ENCODE measurements at places on chromosomes 12 and 14.
A peak's percentile ranks its signal among the peaks of the same experiment; 100 is the strongest.

DNA sequence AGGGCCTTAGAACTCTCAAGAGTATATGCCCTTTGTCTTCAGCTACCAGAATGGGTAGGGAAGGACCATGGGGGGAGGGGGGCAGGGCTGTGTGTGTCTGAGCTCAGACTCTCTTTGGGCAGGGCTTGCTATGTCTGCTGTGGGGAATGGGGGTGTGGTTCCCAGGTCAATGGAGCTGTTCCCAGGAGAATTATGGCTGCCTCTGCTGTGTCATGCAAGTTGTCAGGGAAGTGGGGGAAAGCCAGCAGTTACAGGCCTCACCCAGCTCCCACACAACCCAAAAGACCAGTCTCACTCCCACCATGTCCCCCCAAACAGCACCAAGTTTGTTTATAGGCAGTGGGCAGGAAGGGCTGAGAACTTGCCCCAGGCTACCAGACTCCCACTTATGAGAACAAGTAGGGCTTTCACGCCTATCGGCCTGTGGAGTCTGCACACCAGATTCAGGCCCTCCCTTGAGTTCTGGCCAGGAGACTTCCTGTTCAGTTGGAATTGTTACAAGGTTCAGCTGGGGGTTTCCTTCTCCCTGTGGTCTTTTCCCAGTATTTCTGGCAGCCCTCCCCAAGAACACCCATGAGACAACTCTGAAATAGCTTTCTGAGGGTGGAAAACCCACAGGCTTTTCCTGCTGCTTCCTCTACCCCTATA is 6.1 kb upstream of the SERPINA11 start:
- DNase-seq, result peak; percentile 82

- DNase-seq, result peak; percentile 21
Measured at GRCh38 chr14:95998656-95999055, 40.5 kb upstream of the C14orf132 start.

- no peak for DNase-seq
Measured at GRCh38 chr12:128974881-128975280, 121.6 kb downstream of the GLT1D1 start.

DNA sequence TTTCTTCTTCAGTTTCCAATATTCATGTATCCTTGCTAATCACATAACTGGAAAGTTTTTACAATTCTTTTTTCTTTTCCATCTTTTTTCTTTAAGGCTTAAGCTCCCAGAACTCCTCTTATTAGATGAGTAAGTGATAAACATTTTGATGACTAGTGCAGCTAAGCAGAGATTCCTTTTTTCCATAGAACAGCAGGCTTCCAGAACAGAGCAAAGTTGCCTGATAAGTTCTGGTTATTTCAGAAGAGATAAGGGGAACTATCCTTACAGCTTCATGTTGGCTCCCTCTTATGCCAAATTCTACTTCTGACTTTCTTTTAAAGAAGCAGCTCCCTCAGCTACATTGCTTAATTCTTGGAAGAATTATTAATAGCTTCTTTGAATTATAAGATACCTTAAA is 194.7 kb upstream of the FAR2 start:
- no peak for DNase-seq

DNA sequence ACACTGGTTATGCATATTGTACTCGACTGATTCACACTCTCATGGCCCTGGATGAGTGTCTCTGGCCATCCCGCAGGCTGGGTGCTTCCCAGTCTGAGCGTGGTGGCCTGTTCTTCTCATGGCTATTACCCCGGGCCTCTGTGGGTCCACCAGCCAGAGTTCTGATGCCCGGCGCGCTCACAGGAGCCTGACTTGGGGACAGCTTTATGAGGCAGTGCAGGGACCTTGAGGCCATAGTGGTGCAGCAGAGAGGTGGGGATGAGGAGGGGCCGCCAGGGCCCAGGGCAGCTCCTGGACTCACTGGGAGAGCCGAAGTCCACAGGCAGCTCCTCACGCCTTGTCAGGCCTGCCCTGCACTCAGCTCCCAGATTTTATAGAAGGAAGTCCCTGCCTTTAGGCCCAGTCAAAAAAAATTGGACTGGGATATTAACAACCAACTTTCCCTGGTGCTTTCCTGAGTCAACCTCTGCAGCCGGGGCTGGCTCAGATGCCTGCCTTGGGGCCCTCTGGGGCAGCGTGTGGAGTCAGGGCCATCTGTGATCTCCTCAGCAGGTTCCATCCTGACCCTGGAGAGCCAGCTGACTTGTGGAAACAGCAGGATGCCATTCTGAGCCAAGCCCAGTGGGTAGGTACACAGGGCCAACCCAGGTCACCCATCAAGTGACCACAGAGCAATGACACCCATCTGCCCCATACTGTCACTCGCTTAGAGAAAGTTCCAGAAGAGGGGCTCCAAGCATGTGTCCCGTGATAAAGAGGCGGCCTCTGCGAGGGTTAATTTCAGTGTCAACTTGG is 89.4 kb upstream of the DIO3 start:
- no peak for DNase-seq

GRCh38 chr12:989751-990660 is 1.0 kb upstream of the ERC1 start:
- peak; percentile 72 for DNase-seq

GRCh38 chr12:46402941-46403718 is 30.6 kb upstream of the SLC38A2 start:
- DNase-seq, result peak; percentile 37
